ENCODE measurements at places on chromosomes 5 and 9.

DNA sequence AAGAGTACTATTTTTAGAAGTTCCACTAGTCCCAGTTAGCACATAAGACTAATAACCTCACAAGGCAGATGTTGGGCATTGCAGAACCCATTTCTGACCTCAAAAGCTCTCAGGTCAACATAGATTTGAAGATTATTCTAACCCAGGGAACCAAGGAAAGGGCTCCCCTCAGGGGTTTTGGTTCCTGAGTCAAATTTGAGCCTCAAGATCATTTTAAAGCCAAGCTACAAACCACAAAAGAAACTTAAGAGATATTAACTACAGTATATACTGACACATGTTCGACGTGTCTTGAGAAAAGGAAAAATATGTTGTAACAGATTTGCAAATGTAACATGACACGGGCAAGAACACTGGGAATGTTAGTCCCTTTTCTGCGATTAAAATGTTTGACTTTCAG, 88.6 kb downstream of the GNAQ start:
- no peak for DNase-seq

- DNase-seq: no peak
These were observed 23.8 kb downstream of the MACROH2A1 start for GRCh38 chr5:135375040-135375793.

DNA sequence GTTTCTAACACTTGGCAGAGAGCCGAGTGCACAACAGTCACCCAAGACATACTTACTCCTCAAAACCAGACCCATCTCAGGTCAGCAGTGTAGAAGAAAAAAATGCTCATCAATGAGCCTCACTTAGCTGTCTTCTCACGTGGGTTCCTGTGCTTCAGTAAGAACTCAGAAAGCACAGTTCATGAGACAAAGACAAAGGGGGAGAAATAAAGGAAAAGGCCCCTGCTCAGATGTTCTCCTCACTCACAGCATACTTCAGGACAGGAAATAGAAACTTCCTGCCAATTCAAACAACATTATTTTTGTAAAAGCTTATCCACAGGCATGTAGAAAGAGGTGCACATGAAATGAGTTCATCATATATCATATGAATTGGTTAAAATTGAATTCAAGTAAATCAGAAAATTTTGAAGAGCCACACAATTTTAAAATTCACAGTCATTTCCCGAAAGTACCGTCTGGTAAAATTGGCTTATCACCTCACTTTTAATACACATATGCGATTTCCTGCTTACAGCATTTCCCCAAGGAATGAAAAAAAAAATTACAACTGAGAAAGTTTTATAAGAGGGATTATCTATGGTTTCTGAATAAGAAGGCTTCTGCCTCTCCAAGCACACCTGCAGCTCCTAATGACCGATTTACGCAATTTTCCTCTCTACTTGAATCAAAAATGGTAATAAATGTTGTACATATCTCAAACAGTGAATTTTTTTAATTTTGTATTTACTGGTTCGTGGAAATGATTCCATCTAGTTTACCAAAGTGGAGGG, 328.3 kb downstream of the TMEM167A start:
- DNase-seq: no peak

DNA sequence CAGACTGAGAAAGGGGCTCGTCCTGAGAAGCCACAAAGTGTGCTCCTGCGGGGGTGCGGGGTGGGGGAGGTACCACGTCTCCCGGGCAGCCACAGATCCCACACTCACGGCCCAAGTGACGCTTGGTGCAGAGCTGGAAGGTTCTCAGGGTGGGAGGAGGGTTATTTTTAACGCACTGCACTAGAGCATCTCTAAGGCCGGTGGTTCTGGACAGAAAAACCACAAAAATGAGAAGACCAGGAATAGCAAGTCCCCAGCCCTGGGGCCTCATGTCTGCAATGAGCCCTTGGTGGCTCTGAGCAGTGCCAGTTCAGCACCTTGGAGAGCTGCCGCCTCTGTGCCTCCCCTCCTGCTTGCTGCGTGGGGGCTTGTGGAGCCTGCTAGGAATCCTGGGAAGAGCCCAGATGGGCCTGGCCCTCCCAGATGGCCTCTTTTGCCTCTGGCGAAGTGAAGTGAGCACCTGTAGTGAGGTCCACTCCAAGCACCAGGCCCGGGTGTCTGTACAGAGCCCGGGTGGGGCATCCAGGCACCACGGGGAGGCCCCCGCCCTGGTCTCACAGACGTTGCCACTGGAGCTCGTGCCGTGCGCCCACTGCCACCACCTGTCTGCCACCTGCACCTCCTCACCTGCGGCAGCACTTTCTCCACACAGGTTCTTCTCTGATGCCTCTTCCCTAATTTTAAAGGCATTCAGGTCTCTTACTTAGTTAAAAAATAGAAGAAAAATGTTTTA, 48.9 kb upstream of the CACNA1B start:
- DNase-seq: no peak

DNA sequence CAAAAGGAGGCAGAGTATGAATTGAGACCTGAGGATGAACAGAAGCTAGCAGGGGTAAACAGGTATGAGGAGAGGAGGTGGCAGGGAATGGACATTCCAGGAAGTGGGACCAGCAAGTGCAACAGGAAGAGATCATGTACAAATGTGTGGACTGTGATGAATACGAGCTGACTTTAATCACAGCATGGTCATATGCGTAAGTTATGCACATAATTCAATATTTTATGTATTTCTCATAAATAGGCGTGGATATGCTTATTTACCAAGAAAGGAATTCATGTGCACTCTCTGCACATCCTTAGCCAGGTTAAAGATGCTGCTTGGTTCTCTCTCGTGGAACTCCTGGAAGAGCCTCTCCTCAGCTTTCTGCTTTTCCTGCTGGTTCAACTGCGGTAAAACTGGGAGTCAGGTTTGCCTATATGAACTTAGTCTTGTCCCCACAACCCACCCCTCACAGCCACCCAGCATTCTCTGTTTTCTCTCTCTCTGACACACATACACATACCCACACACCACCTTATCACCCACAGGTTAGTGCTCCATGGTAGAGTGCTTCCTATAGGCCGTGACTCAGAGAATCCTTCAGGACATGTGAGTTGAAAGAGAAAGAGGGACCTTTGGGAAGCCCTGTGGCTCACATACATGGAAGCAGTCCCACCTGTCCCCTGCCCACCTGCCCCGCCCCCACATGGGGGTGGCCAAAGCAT, 35.7 kb downstream of the TRPC7 start:
- DNase-seq: no peak

DNA sequence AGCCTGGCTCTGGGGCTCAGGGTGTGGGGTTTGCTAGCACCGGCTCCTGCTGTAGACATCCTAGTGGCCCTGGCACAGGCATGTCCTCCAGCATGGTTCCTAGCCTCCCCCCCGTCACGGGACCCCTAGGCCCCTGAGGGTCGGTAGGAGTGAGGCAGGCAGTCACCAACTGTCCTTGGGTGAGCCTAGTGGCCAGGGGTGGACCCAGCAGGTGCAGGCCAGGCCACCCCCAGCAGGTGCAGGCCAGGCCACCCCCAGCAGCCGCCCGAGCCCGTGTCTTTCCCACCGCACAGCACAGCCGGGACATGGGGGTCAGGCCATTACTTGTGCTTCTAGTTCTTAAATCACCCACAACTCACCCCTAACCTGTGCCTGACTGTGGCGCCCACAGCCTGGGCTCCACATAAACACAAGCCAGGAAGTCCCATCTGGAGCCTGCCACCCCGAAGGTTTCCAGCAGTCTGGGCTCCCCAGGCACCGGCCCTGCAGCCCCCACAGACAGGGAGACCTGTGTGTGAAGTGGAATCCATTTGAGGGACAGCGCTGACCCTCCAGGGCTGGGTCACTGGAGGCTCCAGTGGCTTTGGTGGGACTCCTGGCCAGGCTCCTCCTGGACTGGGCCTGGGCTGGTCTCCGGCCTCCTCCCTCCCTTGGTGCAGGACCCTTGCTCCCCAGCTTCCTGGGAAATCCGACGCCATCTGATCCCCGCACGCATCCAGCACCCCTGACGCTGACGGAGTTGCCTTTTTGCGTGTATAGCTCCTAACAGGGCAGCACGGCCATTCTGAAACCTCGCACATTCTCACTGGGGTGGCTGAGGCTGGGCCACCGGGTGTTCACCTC, 114.1 kb upstream of the LPCAT1 start:
- no peak for DNase-seq

DNA sequence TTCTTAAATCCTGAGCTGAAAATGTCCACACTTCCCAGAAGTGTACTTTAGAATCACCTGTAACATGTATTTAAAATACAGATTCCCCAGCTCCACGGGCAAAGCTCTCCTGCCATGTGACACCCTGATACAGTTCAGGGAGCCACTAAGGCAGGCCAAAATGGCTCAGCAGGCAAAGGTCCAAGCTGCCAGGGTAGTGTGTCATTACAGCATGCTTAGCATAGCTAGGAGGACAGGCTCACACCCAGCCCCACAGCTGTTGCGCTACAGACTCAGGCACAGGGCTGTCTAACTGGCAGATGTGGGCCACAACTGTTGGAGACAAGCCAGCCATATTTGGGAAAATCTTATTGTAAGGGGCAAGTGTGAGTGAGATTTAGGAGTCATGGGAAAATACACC, 73.0 kb downstream of the C9orf85 start:
- no peak for DNase-seq

DNA sequence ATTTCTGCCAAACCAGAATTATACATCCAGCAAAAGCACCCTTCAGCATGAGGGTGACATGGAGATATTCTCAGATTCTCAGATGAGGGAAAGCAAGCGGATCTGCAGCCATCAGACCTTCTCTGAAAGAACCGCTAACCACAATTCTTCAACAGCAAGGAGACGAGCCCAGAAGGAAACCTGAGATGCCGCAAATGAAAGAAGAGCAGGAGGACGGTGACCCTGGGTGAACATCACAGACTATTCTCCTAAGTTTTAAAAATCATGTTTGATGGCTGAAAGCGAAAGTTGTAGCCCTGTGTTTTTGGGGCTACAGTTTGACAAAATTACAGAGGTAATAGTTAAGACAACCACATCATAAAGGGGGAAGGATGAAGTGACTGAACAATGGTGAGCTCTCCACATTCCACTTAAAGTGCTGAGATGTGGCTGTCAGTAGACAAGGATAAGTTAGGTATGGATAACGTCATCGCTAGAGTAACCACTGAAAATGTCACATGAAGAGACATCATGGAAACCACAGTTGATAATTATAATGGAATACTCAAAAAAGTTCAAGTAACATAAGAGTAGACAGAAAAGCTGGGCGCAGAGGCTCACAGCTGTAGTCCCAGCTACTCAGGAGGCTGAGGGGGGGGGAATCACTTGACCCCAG, 31.5 kb upstream of the NSMF start:
- DNase-seq: no peak

GRCh38 chr5:144135113-144135762, 35.2 kb downstream of the YIPF5 start:
- DNase-seq: no peak

DNA sequence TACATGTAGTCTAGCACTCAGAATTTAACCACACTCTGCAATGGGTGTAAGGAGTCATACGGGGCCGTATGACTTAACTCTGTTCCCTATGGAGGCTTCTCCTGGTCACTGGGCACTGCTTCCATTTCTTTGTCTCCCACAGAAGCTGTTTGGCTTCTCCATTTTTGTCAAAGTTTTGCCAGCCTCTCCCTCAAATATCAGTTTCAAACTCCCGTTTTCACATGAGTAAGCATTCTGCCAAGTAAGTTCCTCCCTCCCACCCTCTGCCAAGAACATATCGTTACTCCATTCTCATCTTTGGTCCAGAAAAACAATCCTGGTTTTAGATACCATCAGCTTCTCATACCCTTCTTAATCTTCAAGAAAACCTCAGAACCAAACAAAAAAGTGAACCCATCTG, 6.1 kb downstream of the AFAP1L1 start:
- DNase-seq: no peak

- no peak for DNase-seq
These were observed 68.5 kb upstream of the RAI14 start for GRCh38 chr5:34587355-34588241.

DNA sequence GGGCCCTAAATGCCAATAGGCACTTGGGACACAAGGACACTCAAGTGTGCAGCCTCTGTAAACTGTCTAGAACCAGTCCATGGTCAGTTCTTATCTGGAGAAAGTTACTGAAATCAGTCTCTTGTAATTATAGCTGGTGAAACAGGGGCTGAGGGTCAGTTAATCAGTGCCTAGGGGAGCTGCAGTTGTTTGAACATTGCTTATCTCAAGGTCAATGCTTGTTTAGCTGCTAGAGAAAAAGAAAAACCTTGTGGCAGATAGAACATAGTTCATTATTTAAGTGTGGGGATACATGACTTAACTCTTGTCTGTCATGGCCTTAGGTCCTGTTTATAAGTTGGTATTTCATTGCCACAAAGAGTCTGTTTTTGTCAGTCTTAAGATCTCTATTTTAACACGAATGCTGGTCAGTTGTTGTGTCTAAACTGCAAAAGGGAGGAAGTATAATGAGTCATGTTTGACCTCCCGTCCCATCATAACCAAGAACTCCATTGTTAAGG, 108.0 kb downstream of the STARD4 start:
- DNase-seq: no peak

DNA sequence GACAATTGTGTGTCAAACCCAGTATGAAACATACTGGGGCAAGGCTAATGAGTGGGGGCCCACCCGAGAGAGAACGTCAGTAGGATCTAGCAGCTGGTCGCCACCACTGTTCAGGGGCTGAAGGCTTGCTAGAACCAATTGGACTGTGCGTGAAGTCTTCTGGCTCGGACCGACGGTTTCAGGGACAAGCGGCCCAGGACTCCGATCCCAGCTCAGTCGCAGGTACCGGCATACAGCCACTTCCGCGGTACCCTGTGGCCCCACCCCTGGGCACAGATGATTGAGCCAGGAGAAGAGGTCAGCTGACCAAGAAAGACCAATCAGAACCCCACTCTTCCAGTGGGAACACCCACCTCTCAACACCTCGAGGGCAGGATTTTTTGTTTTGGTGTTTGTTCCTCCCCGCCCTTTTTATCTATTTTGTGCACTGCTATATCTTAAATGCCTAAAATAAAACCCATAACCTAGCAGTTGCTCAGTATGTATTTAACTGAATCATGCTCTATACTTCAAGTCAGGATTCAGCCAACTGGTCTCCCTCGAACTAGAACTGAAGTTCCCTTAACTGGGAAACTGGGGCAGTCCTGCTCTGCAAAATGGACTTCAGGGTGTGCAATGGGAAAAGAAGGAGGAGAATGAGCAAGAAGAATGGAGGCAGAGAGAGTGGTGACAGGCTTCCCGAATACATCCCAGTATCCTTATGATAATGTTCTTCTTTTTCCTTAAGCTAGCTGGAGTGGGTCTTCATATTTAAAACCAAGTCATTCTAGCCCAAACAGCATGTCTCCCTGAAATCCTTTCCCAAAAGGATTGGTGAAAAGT, 21.1 kb upstream of the CPEB4 start:
- peak; percentile 17 for DNase-seq

DNA sequence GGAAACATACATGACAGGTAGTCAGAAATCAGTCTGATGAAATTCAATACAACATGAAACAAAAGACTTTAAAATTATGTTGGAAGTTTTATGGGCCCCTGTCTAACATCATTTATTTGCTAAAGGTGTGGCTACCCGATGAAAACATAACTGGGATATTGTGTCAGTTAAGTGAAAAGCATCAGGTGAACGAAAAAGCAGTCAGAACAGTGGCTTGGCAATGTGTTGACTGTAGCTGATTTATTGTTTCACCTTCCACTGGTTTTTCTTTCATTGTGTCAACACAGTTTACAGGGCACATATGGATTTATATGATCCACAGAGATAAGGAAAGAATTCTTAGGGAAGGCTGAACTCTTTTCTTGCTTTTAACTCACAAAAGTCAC, 429.6 kb upstream of the ZNF608 start:
- no peak for DNase-seq

- DNase-seq: no peak
These were observed 1123.7 kb upstream of the C9orf72 start for GRCh38 chr9:28696960-28697359.

- no peak for DNase-seq
These were observed 105.5 kb downstream of the PJA2 start for GRCh38 chr5:109304309-109304708.
